ENCODE measurements at places on chromosomes 3 and 15. TPM values are rescaled to one million over a fixed set of nuclear protein-coding genes. Genes with fewer than 3 reads are reported as not detected.
A peak's percentile ranks its signal among the peaks of the same experiment; 100 is the strongest.

The TRIM42 gene
- not detected for polyA plus RNA-seq

The GP9 gene
- 0.18 TPM for polyA plus RNA-seq

- peak; percentile 97 for DNase-seq
These were observed 36.5 kb upstream of the RAB11A start for GRCh38 chr15:65832549-65833364.

GRCh38 chr3:150362515-150363302 lies 45.4 kb upstream of the TSC22D2 start:
- DNase-seq: no peak

The DZIP1L gene
- 4.4 TPM for polyA plus RNA-seq

- no peak for DNase-seq
These were observed 326.3 kb upstream of the NR2E3 start for GRCh38 chr15:71484080-71484479.

The MESP2 gene
- polyA plus RNA-seq: 0.30 TPM

- no peak for DNase-seq
These were observed 293.8 kb downstream of the PTPRG start for GRCh38 chr3:61855211-61855610.

DNA sequence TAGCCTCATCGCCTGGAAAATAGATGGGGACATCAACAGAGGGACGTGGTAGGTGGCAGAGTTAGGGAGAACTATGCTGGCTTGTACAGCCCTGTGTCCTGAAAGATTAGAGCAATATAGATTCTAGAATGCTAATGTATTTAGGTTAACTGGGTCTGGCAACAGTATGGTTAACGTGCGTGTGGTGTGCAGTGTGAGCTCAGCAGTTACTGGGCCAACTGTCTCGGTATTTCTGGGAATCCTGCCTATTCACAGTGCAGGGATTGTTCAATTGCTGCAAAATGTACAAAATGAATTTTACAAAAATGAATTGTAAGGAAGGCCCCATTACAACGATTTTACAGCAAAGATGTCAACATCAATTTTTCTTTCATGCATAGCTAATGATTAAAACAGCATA lies 20.6 kb downstream of the MEIS2 start:
- peak; percentile 27 for DNase-seq

- DNase-seq: no peak
These were observed 28.0 kb upstream of the PTX3 start for GRCh38 chr3:157408499-157409149.

The SLCO3A1 gene
- 5.1 TPM for polyA plus RNA-seq

The SKOR1 gene
- polyA plus RNA-seq: 0.28 TPM

DNA sequence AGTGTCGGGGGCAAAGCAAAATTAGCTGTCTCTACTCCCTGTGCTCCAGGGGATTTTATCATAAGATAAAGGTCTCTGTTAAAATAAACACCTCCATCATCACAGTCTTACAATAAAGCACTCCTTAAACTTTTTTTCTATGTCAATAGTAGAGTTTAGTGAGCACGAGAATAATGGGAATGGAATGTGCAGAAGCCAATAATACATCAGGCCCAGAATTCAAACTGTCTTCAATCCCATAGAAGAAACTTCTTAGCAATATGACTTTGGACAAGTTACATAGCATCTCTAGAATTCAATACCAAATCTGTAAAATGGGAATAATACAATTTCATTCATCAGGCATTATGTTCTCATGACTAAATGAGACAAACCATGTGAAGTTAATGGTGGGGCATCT lies 49.0 kb upstream of the EPHA3 start:
- DNase-seq: no peak

- no peak for DNase-seq
These were observed 86.8 kb downstream of the LARS2 start for GRCh38 chr3:45475145-45475544.

The AQR gene
- 27.5 TPM for polyA plus RNA-seq

The SLC12A1 gene
- polyA plus RNA-seq: 0.10 TPM

The RLBP1 gene
- 2.8 TPM for polyA plus RNA-seq

DNA sequence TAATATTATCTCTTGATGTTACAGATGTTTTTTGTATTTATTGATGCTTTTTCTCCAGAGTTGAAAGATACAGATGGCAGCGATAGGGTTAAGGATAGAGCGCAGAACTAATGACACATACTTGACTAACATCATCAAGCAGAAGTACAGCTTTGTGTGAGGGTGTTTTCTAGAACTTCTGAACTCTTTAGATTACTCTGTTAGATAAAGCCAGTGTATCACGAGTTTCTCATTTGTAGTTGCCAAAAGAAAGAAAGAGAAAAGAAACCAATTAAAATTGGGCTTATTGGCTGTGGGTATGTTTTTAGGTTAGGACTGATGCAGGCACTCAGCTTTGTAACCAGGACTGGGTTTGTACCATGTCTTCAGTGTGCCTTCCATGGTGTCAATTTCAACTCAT lies 6.6 kb upstream of the GPR171 start:
- no peak for DNase-seq

The ARGFX gene
- not detected for polyA plus RNA-seq

The ERICH6 gene
- polyA plus RNA-seq: 0.09 TPM

The CCR3 gene
- polyA plus RNA-seq: 0.15 TPM

The IMPG2 gene
- polyA plus RNA-seq: 0.57 TPM

- no peak for DNase-seq
These were observed 133.7 kb downstream of the IGSF11 start for GRCh38 chr3:118900737-118901525.

The SNAP23 gene
- 146 TPM for polyA plus RNA-seq

The CCDC9B gene
- polyA plus RNA-seq: 7.2 TPM

DNA sequence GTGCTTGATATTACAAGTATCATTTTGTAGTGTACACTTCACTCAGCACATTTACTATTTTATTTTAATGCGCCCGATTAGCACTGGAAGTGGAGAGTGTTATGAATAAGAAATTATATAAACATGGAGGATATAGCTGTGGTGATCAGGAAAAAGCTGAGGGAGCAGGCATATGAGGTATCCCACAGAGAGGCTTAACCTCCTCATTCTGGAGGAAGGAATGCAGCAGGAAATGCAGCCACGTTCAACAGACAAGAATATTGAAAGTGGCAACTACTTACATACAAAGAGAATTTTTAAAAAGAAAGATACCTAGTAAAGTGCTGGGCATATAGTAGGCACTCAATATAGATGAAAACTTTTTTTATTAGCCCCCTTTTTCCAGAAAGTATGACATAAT lies 166.0 kb upstream of the SATB1 start:
- no peak for DNase-seq

- DNase-seq: no peak
These were observed 181.4 kb downstream of the TLE3 start for GRCh38 chr15:69916169-69916785.

DNA sequence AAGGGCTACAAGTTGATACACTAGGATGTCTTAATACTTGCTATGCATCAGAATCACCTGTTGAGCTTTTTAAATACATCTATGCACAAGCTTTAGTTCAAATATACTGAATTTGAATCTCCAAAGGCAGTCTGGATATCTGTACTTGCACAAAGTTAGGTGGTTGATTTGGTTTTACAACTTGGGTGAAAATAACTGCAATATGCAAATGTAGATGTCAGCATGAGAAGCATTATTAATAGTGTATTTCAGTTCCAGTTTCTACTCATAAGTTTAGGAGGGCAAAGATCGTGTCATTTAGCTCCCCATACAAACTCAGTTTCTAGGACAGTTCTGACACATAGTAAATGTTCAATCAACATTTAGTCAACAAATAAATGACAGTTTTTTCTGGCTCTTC lies 25.6 kb downstream of the IQCB1 start:
- peak; percentile 34 for DNase-seq

DNA sequence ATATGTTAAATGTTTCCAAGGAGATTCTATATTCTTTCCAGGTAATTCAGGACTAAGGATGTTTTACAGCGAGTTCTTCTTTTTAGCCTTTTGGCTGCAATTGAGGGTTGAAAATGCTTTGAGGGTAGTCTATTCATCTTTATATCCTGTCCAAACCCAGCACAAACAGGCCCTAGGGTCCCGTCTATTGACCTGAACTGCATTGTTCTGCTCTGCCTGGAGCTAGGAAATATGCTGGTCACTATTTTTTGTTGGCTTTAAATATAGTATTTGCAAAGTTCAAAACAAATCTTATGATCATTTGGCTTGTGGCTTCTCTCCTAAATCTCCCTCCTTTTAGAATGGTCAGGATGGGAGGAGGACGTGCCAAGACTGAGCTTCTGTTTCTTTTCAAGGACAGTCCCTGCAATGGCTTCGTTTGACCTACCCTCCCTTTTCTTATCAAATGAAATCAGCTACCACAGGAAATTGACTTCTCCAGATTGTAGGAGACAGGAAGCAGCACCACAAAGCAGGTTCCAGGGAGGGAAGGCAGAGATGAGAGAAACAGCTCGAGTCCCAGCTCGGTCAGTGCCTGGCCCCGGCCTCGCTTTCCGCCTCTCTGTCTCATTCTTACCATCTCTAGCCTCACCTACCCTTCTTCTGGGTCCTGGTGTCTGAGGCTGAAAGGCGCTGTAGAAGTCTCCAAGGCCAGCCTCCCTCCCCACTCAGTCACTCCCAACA lies 27.6 kb upstream of the NRROS start:
- DNase-seq: no peak

DNA sequence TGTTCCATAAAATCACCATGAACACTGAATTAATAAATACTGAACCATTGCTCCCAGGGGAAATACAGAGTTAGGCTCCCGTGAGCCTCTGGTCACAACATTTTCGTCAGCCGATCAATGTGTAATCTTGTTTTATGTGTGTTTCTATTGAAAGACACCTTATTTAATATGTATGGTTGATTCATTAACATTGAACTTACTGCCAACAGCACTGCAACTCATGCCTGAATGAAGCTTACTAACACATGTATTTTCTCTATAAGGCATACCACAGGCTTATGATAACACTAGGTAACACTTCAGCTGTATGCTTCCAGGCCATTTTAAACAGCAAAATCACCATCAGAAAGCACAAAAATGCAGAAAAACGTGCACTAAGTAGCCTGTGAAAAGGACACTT lies 9.1 kb upstream of the REC114 start:
- no peak for DNase-seq

The EPHB3 gene
- polyA plus RNA-seq: 9.3 TPM

GRCh38 chr3:104286645-104287044 lies 1080.1 kb upstream of the ALCAM start:
- no peak for DNase-seq

GRCh38 chr15:38517312-38517975 lies 47.2 kb downstream of the RASGRP1 start:
- DNase-seq: no peak

The GATM gene
- 149 TPM for polyA plus RNA-seq

The KLHL25 gene
- 5.6 TPM for polyA plus RNA-seq

DNA sequence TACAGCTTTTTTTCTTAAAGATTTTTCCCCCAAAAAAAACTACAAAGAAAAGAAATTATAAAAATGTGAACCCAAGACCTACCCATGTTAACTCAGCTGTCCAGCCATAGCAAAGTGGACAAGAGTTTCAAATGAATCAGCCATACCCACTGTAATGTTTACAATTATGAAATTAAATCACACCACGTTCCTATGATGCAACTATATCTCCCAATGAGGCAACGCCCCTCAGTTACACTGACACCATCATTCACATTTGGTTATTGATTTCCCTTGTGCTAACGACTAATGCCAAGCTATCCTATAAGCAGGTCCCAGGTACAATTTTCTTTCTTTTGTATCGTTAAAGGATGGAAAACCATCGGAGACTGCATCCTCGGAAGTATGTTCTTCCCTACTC lies 115.1 kb upstream of the ICE2 start:
- no peak for DNase-seq

DNA sequence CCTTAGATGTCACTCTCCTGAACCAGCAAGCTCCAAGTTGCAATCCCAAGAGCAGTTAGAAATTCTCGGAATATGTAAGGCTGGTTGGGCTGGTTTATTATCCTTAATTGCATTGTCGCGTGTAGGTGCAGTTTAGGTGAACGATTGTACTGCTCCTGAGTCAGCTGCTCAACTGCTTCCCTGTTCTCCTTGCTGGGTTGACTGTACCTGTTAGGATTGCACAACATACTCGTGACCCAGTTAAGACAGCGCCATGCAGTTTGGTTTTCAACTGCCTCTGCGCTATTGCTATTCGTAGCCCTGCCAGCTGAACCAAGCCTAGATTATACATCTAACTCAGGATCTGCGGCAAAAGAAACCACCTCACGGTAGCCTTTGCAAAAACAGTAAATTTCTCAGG lies 41.0 kb downstream of the BCL2L10 start:
- peak; percentile 95 for DNase-seq

- DNase-seq: no peak
These were observed 215.3 kb downstream of the LRTM1 start for GRCh38 chr3:54712539-54712938.

The BDH1 gene
- 71.0 TPM for polyA plus RNA-seq

- DNase-seq: peak; percentile 5
These were observed 251.5 kb downstream of the GABRG3 start for GRCh38 chr15:27222479-27222878.

GRCh38 chr15:79406210-79406609 lies 25.9 kb upstream of the MINAR1 start:
- no peak for DNase-seq

The SMCO1 gene
- polyA plus RNA-seq: not detected

DNA sequence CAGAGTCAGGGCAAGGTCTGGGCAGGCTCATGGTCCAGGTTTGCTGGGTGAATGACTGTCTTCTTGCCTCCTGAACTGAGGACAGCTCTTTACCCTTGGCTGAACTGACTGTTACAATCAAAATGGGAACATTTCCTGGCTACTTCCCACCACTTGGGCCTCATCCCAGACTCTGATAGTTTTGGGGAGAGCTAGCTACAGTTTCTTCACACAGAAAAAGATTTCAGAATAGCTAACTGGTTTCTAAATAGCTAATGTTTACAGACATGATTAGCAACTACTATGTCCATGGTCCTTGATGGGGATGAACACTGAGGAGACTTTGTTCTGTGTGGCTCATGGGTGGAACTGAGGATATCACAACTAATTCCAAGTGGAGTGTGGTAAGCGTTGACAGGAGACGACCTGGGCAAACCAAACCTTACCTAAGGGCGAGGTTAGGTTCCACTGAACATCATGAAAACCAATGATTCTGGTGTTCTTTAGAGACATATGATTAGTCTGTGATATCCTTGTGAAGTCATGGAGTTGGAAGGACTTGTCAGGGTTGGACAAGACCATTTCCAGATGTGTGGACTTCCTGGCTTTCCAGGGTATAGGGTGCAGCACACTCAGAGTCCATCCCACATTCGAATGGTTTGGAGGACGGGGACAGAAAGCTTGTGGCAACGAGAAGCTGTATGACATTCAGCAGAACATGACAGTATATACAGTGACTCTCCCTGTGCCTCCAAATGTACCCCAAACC lies 7.3 kb downstream of the ALPK3 start:
- DNase-seq: peak; percentile 39

DNA sequence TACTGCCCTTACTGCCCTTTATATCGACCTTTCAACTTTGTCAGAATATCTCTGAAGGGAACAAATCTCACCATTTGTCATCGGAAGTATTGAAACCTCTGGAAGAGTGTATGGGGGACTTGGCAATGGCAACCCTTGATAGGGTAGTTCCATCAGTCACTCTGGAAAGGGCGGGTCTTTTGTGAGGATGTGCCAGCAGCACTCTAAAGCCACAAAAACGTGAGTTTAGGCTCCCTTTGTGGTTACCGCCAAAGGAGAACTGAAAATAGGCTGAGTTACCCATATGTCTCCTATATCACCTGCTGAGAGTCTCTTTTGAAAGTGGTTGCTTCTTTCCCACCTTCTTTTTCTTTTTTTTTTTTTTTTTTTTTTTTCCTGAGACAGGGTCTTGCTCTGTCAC lies 296.8 kb upstream of the CHRM5 start:
- DNase-seq: no peak

The PLEKHO2 gene
- polyA plus RNA-seq: 16.2 TPM

All from large intestine (tissue), 12 donors.